ENCODE measurements at places on chromosomes 16 and 17.
A peak's percentile ranks its signal among the peaks of the same experiment; 100 is the strongest.

DNA sequence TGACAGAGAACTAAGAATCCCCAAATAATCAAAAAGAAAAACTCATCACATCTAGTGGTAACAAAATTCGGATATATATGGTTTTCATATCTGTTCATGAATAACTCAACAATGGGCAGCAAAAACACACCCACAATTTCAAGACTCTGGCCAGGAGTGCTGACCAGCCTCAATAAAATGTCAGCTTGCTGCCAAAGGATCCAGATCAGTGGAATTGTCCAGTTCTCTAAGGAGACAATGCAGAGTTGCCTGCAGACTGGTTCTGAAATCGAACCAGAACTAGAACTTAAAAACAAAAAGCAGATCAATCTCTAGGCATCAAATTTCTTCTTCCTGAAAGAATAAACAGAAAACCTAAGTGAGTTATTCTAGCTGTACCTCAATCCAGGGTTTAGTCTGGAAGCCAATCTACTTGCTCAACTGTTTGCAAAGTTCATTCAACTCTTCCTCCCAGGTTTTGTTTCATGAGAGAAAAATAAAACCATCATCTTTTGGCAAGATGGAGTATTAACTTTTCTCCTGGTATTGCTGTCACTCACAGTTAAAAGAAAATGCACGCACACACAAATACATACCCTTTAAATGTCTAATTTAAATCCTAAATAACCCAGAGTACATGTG is 61.0 kb downstream of the CFDP1 start:
- no peak for DNase-seq

DNA sequence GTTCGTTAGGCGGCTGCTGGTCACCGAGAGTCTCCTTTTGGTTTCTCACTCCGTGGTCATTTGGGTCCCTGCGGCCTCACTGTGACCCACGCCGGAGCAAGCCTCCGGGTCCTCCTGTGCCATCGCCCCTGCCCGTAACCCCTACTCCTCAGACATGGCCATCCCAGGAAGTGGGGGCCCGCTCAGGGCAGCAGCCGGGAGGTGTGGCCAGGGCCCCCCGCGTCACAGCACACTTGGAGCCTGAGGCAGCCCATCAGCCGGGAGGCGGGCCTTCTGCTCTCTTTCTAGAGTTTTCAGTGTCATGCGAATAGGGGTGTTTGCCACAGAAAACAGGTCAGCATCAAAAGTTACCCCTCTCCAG is 7.9 kb upstream of the WFIKKN1 start:
- DNase-seq = no peak

DNA sequence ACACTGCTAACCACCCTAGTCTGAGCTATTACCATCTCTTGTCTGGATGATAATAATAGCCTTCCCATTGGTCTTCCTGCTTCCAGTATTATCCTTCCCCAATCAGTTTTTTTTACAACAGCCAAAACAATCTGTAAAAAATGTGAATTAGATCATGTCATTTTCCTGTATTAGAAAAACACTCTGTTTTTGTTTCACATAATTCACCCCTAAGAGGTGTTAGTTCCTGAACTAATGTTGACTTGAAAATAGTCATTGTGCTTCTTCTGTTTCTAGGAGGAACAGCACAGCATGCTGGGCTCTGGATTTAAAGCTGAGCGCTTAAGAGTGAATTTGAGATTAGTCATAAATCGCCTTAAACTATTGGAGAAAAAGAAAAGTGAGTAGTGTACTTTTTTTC is 20.0 kb downstream of the IST1 start:
- DNase-seq = no peak

DNA sequence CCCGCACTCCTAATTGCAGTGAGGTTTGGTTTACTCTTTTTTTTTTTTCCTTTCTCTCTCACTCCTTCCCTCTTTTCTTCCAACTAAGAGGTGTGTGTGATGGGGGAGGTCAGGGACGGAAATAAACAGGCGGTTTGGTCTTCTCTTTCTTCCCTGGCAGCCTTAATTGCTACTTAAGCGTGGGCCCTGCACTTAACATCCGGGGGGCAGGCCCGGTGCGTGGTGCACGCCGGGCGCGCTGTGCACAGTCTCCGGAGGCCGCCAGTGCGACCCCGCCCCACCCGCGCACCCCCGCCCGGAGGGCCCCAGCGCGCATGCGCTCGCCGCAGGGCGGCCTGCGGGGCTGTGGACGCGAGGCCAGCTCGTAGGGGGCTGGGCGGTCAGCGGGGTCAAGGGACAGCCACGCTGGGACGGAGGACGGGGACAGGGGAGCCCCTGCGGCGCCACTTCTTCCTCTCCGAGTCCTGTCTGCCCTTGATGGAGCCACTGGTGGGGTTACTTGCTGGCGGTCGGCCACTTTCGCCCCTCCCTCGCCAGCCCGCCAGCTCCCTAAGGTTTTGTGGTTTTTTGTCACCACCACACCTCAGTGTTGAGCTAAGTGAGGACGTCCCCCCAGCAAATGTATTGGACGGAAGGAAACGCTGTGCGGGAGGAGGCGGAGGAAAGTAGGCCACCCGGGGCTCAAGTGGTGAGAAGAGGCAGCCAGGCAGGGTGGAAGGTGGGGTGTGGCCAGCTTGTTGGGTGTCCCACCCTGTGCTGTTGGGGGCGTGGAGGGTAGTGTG is 120.9 kb downstream of the MRM1 start:
- peak; percentile 23 for DNase-seq

DNA sequence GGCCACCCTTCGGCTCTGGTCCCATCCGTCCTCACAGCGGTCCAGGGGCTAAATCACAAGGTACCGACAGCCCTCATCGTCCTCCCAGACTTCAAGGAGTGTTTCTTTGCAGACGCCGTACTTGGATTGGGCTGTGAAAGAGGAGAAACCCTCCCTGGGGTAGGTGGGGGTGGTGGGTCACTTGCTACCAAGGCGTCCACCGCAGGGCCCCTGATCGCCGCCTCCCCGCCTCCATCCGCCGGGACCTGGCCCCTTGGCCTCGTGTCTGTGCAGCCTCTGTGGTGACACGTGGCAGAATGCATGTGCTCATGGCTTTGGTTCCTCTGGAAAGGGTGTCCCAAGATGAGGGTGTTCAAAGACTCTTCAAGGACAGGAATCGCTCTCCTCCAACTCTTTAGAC is 151.4 kb downstream of the BANP start:
- DNase-seq = no peak

GRCh38 chr17:73267648-73268537 is 6.2 kb upstream of the CPSF4L start:
- no peak for DNase-seq

DNA sequence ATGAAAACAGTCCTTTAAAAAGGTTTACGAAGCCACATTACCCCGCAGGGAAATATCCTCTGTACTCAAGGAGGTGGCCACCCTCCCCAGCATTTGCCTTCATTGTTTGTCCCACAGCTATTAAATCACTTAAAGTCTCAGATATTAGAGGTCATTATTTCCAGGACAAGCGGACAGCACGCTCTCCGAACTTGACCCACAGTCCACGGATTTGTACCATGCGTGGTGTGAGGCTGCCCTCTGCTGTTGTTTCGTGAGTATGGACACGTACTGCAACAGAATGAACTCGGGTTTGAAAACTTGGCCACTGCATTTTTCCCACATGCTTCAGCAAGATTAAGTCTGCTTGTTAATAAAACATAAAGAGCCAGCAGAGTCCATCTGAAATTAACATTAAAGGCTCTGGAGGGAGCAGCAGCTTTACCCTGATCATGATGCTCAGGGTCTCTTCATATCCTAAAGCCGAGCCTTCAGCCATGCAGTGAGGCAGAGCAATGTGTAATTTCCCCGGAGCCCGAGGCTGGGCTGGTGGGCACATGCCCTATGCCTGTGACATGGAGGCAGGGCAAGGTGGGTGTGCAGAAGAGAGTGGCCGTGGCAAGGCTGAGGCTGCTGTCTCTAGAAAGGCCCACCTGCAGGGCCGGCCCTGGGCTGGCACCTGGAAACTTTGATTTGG is 19.7 kb downstream of the MEAK7 start:
- peak; percentile 10 for DNase-seq

GRCh38 chr17:60305141-60305540 is 86.8 kb downstream of the USP32 start:
- DNase-seq = no peak

Data from SHP77 treated with DMSO at 0.1 percent for 48 hours (cell line).